ENCODE measurements at places on chromosomes 7 and 10.

DNA sequence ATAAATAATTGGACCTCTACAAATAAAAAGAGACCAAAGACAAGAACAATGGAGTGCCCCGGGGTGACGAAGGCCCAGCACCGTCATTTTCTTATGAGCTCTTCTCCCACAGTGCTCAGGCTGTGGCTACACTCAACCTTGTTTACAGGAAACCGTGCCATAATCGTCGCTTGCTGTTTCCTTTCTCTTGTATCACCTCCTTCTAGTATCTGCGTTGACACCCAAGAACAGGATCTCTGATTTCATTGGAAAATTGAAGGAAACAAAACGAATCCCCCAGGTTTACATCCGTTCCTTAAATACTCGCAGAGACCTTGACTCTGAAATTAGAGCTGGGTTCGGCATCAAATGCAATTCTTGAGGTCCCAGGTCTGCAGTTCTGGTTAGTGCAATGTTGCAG is 1.7 kb upstream of the IGFBP3 start:
- no peak for DNase-seq

- DNase-seq = peak; percentile 76
Observed at GRCh38 chr7:38744746-38745145, 113.6 kb upstream of the AMPH start.

DNA sequence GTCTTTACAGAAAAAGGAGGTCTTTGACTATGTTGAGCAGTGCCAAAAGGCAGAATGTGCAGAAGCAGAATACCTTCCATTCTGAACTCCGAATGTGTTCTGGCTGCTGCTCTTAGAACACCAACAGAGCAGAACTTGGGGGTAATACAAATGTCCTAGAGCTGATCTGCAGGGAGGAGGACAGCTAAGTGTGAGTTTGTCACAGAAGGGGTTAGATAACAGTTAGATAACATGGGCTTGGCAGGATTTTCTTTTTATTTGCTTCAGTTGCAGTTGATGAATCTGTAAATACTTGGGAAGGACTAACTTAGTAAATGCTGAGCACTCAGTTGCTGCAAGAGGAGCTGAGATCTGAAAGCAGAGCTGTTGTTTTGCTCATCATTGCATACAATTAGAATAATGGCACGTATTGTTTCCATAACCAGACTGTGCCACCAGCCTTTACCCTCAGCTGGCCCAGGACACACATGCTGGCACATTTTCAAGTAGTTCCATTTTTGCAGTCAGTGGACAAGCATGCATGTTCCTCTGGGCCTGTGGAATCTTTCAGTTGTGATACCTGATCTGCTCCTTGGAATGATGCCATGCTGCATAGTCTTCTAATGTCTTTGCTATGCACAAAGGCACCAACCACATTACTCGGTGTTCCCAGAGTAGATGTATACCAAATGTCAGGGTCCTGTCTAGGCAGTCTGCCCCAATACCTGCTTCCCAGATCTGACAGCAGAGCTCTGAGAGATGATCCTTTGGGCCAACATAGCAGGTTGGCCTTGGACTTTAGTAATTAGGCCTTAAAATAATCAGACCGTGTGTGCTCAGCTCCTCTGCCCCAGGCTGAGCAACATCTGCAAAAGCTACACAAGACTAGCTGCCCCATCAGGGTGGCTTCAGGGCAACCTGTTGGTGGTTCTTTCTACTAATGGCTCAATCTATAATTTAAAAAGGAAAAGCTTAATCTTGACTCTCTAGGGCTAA is 55.7 kb downstream of the GSDME start:
- peak; percentile 93 for DNase-seq

DNA sequence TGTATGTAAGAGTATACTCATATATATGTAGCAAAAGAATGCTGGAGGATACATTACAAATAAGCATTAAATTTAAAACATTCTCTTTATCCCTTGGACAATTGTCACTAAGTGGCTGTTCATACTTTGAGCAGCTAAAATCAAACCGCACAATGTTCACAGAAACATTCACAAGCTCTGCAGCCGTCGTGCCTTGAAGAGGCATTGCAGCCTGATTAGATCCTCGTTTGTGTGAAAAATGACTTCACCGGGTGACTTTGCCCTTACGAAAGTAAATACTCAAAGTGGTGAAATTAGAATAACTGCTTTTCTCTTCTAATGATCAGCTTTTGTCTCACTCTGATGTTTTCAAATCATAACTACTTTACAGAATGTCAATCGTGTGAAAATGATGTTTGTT is 319.0 kb downstream of the GFRA1 start:
- DNase-seq = no peak

- no peak for DNase-seq
Observed at GRCh38 chr10:114665406-114665805, 7.3 kb upstream of the ABLIM1 start.
